ENCODE measurements at places on chromosomes 1 and 21.

GRCh38 chr1:228323401-228323800 is 83.2 kb downstream of the TRIM11 start:
- DNase-seq = no peak

DNA sequence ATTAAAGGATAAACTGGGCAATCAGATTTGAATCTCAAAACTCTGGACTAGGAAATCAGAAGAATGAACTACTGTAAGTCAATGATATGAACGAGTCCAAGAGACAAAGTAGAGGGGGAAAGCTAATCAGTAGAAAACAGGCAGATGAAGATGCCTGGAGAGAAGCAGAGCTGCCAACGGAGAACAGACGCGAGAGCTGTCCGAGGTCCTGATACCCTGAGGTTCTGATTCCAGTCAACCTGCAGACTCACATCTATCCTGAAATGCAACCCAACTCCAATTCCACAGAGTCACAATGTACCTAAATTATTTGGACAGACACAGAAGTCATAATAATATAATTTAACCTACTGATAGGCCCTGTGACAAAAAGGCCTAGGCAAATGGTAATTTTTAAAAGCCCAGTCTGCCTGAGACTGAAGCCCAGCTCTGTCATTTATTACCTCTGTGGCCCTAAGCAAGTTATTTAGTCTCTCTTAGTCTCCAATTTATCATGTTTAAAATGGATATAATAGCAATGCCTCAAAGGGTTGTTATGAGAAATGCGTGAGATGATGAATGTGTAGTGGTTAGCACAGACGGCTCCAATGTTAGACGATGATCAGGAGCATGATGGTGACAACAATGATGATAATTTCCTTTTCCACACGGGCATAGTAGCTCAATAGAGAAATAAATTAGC is 33.4 kb downstream of the RGS7 start:
- peak; percentile 16 for DNase-seq

DNA sequence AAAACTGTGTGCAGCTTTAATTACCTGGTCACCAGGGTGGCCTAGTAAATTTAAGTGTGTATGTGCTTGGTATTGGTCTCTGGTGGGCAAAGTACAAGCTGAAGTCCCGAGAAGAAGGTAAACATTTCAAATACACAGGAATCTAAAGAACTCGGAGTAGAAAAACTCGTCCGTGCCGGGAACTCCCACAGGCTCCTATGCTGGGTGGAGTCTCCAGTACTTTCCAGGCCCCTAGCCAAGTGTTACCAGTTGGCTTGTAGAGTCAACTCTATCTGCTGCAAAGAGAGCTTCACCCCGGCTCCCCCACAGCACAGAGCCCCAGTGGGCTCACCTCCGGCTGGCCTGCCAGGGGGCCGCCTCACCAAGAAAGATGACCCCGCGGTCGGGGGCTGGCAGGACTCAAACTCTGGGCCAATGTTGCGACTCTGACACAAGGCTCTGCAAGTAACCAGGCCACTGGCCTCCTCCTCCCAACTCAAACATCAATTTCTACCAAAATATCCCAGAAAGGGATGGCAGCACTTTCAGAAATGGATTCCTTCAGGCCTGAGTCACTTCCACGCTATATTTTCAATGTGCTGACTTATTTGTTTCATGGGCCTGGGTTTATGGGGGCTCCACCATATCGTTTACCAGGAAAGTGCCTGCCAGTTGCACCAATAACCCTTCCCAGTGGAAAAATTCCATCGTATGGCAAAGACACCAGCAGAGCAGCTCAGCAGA is 73.9 kb downstream of the SLC66A1 start:
- no peak for DNase-seq

DNA sequence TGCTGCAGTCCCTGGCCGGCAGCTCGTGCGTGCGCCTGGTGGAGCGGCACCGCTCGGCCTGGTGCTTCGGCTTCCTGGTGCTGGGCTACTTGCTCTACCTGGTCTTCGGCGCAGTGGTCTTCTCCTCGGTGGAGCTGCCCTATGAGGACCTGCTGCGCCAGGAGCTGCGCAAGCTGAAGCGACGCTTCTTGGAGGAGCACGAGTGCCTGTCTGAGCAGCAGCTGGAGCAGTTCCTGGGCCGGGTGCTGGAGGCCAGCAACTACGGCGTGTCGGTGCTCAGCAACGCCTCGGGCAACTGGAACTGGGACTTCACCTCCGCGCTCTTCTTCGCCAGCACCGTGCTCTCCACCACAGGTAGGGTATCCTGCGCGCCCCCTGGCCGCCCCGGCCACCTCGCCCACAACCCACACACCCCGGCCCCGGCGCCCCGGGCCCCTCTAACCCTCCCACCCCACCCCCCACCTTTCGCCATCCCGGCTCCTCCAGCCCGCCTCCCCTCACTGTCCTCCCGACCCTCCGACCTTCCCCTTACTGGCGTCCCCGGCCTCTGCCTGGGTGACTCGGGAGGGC is 352 bp downstream of the KCNK1 start:
- DNase-seq = no peak

DNA sequence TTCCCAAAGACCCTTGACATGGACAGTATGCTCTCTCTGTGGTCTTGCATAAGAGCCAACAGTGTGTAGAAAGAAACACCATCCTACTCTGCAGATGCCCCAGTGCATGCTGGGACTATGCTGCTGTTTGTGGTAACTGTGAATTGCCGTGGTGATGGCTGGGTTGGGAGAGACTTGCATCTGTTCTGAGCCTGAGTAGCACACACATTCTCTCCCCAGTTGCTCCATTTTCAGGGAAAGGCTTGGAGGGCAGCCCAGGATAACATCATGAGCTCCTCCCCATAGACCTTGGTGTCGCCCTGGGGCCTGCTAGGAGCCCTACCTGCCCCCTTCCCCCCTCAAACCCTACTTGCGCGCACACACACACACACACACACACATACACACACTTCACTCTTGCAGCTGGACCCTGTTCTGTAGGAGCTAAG is 120.9 kb upstream of the IPO9 start:
- no peak for DNase-seq

- DNase-seq = no peak
These were observed 17.1 kb upstream of the ESRRG start for GRCh38 chr1:216740331-216740730.

GRCh38 chr21:43304621-43305335 is 122.2 kb downstream of the SIK1 start:
- no peak for DNase-seq

- no peak for DNase-seq
These were observed 15.3 kb downstream of the SEMA6C start for GRCh38 chr1:151130987-151131586.

DNA sequence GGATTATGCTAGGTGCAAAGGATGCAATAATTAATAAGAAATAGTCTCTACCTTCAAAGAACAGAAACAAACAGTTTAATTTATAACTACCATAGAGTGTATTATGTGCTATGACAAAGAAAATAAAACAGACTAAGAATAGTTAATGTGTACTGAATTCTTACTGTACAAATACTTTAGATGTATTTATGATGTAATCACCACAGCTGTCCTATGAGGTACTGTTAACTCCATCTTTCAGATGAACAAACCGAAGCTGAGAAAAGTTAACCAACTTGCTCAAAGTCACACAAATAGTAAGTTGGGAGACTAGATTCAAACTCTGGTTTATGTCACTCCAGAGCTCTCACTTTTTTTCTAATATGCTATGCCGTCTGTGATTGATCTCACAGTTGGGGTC is 77.0 kb upstream of the FGGY start:
- DNase-seq = no peak

DNA sequence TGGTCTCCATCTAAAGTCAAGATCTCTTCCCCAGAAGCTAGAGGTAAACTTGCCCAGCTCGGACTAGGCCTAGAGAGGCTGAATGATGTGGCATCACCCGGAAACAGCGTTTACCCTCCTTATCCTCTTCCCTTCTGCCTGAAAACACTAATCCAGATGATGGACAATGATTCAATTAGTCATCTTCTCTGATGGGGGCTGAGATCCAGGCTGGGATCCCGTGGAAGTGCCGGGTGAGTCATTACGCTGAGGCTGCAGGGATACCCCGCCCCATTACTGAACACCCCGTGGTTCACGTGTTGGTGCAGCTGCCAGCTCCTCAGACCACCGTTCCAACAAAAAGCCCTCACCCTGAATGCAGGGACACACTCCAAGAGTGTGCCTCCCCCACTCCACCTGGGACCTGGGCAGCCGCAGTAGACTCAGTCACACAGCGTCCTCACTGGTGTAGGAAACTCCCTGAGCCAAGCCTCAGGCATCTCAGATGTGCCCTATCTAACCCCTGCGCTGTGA is 2.0 kb downstream of the S100A6 start:
- DNase-seq = no peak

- no peak for DNase-seq
These were observed 12.0 kb upstream of the SLAMF1 start for GRCh38 chr1:160658814-160659193.

- DNase-seq = no peak
These were observed 29.5 kb downstream of the PLPPR5 start for GRCh38 chr1:98975113-98975512.

GRCh38 chr1:160354388-160354985 is 11.3 kb downstream of the NCSTN start:
- DNase-seq = no peak

DNA sequence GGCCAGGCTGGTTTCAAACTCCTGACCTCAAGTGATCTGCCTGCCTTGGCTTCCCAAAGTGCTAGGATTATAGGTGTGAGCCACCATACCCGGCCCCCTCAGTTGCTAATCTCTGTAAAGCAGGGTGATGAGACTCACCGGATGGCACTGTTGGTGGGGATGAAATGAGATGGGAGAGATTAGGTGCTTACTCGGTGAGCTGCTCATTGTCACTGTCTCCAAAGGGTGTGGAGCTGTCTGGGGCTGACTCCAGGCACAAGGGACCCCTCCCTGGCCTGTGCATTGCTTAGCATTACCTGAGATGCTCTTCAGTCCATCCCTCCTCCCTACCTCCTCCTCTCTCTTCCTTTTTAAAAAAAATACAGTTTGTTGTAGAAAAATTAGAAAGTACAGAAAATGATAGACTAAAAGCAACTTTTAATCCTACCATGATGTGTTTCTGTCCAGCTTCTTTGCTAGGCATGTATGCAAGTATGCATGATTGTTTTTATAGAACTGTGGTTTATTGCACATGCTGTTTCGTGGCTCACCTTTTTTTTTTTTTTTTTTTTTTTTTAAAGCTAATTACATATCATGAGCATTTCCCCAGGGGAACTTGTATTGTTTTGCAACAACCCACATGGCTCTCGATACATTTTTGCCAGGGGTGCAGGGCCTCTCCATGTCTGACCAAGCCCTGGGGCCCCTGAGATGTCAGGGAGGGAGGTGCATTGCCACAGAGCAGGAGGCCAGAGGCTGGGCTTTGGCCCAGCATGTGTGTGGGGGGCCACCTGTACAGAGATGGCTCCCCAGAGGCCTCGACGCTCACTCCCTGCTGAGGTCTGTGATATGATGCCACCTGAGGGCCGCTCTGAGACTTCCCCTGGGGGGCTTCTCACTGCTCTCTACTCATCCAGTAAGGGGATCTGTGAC is 55.4 kb downstream of the ARHGEF10L start:
- DNase-seq = no peak

DNA sequence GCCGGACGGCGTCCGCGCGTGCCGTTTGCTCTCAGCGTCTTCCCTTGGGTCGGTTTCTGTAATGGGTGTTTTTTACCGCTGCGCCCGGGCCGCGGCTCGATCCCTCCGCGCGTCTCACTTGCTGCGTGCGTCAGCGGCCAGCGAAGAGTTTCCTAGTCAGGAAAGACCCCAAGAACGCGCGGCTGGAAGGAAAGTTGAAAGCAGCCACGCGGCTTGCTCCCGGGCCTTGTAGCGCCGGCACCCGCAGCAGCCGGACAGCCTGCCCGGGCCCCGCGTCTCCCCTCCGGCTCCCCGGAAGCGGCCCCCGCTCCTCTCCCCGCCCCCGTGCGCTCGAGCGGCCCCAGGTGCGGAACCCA is 159.8 kb downstream of the RUNX1 start:
- DNase-seq = no peak

GRCh38 chr1:55164906-55165305 is 50.3 kb downstream of the USP24 start:
- DNase-seq = no peak

- no peak for DNase-seq
These were observed 376.5 kb downstream of the ADGRL2 start for GRCh38 chr1:82177192-82177591.

DNA sequence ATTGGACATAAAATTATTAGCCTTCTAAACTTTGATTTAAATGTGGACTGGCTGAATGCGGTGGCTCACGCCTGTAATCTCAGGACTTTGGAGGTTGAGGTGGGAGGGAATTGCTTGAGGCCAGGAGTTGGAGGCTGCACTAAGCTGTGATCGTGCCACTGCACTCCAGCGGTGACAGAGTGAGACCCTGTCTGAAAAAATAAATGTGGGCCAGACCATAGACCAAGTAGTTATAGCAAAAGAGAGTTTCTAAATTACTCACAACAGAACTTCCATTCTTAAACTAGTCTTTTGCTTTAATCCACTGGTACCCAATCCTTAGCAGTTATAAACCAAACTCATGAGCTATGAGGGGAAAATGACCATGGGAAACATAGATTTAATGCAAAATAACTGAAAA is 35.2 kb downstream of the RAP1A start:
- DNase-seq = no peak

- no peak for DNase-seq
These were observed 27.0 kb upstream of the ABCG1 start for GRCh38 chr21:42191696-42192595.

DNA sequence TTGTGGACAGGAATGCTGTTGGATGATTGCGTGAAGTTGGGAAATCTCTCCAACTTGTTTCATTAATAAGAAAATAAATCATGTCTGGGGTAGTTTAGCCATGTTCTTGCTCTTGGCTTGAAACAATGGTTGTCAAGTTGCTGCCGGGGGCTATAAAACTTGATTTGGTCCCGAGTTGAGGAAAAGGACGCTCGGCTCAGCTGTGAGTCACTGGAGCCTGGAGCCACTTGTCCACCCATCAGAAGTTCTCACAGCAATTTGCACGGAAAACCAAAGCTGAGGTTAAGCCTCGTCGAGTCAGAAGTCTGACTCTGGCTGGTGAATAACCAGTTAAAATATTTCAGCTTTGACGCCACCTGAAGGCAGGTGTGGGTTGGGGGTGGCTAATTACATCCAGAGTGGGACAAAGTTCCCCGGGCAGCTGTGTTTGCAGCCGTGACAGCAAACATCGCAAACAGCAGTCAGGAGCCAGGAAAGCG is 19.7 kb upstream of the RIPK4 start:
- no peak for DNase-seq

DNA sequence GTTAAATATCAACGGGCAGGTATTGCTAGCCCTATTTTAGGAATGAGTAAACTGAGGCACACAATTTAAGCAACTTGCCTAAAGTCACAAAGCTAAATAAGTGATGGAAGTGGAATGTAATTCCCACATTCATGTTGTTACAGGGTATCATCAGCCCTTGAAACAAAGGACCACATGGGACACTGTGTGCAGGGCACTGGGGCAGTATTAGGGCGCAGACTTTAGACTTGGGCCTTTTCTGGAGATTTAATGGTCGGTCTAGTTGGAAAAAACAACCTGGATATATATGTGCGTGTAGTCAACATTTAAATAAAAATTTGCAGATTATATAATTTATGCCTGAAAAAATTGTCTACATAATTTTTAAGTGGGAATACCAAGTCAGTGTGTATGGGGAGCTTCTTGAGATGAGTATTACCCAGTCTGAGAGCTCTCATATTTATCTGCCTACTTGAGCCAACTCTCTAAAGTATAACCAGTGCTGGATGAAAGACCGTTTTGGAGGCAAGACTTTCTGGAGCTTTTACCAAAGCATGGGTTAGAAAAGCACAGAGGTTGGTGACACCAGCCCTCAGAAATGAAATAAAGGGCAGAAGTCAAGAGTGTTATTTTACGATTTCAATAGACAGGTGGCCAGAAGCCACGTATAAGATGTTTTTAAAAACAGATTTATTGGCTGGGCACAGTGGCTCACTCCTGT is 1.6 kb downstream of the KDM1A start:
- DNase-seq = no peak

- no peak for DNase-seq
These were observed 5.0 kb downstream of the DENND1B start for GRCh38 chr1:197770243-197770642.
